HuH-7.5 (cell line): ENCODE measurements at places on chromosomes 16 and 17.

DNA sequence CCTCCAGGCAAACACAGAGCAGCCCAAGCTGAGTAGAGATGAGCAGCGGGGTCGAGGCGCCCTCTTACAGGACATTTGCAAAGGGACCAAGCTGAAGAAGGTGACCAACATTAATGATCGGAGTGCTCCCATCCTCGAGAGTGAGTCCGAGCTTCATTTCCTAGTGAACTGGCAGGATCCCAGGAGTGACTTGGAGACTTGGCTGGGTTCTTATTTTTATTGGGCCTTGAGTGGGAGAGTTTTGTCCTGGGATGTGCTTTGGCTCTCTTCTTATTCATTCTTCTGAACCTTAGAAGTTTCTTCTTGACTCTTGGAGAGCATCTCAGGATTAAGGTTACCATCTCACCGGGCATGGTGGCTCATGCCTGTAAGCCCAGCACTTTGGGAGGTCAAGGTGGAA lies 27.2 kb upstream of the CDC6 start:
- DNase-seq: no peak

- no peak for DNase-seq
These were observed 557.4 kb upstream of the ZFHX3 start for GRCh38 chr16:73605309-73605708.

DNA sequence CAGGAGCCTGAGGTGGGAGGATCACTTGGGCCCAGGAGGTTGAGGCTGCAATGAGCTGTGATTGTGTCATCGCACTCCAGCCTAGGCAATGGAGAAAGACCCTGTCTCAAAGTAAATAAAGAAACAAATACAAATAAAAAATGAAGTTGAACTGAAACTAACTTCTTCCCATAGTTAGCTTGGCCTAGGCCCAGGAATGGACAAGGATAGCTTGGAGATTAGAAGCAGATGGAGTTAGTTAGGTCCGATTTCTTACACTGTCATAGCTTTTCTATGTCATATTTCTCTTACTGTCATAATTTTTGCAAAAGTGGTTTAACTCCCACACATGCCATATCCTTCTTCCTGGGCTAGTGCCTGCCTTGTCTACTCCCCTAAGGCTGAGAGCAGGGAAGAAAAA lies 154.7 kb upstream of the CACNG3 start:
- DNase-seq: no peak

DNA sequence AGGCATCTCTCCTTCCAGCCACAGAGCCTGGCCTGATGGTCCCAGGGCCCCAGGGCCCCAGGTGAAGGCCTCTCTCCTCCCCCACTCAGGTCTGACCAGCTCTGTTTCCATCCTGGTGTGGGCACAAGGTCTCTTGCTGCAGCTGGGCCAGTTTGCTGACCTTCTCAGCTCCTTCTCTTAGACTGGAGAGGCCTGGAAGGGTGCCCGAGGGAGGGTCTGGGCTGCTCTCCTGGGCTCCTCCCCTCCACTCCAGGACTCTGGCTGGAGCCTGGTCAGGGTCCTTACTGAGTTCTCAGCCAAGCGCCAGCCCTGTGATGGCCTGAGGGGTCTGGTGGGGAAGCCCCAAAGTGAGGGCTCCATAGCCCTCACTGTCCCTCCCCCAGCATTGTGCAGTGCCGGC lies 12.4 kb downstream of the SOCS3 start:
- no peak for DNase-seq

- no peak for DNase-seq
These were observed 12.4 kb downstream of the ITGB3 start for GRCh38 chr17:47265983-47266541.
